ENCODE measurements at places on chromosomes 5 and 9.

GRCh38 chr5:114243972-114244317 lies 117.9 kb upstream of the KCNN2 start:
- DNase-seq = no peak

GRCh38 chr9:100104314-100104713 lies 5.3 kb downstream of the INVS start:
- no peak for DNase-seq

- no peak for DNase-seq
Measured at GRCh38 chr9:101443364-101443771, 7.8 kb upstream of the ALDOB start.

DNA sequence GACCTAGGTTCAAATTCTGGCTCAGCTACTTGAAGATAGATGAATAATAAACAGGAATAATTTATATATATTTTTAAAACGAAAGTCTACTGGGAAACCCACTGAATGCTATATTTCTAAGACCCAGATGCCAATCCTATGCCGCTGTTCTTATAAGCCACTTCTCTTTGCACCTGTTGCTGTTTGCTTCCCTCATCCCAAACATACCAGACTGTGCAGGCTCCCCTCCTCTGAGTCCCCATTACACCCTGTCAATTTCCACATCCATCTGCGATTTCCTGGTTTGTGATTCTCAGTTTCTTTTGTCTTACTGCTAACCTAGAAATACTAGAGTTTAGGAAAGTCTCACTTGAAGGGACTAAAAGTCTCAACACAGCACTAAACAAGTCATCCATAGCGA lies 92.8 kb upstream of the CAST start:
- no peak for DNase-seq

DNA sequence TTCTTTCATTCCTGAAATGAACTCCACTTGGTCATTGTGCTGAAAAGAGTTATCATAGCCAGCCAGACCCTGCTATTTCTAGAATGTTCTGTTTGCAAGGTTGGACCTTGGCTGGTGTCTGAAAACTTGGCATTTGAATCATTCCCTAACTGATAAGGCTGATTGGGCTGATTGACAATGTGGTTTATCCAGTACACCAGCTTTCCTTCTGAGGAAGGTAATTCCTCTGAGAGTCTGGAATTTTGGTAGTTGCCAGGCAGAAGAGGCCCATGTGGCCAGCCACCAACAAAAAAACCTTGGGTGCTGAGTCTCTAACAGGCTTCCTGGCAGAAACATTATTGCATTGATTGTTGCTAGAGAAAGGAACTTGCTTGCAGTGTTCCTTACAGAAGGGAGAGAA lies 15.3 kb downstream of the SEC61B start:
- DNase-seq = no peak

DNA sequence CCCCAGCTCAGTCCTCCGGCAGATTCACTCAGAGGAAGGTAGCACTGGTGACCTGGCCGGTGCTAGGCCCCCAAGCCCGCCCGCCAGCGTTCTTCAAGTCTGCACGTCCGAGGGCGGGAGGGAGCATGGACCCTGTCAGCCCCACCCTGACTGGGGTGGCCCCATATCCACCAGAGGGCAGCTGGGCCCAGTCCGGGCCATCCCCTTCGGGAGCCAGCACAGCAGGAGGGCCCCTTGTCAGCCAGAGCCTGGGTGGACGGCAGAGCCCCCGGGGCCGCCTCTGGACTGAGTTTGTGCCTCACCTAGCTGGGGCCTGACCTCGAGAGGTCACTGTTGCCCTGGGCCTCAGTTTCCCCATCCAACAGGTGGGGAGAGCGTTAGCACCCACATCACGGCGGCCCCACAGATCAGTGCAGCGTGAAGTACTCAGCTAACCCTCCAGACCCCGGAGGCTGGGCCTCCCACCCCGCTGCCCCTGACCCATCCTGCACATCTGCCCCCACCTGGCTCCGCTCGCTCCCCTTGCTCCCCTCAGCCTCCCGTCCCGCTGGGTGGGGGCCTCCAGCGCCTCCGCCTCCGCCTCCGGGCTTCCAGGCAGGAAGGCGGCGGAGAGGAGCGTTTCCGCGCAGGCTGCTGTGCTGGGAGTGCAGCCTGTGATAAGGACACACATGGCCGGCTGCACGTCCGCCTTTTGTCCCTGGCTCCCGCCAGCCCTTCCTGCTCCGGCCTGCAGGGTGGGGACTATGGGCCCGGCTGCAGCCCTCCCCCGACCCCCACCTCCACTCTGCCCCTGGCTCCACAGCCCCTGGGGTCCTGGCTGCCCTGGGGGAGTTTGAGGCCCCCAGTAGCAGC lies 16.6 kb upstream of the EGFL7 start:
- peak; percentile 52 for DNase-seq

GRCh38 chr9:125757834-125758233 lies 10.7 kb downstream of the PBX3 start:
- DNase-seq = no peak

GRCh38 chr9:34185778-34186551 lies 7.1 kb downstream of the UBAP1 start:
- peak; percentile 91 for DNase-seq

- peak; percentile 31 for DNase-seq
Measured at GRCh38 chr9:137482094-137482781, 23.1 kb upstream of the NSMF start.

- no peak for DNase-seq
Measured at GRCh38 chr5:82354543-82354942, 76.4 kb upstream of the RPS23 start.

GRCh38 chr5:123496892-123497291 lies 15.1 kb upstream of the CSNK1G3 start:
- DNase-seq = no peak

- DNase-seq = no peak
Measured at GRCh38 chr9:129677456-129677855, 12.0 kb downstream of the PRRX2 start.

DNA sequence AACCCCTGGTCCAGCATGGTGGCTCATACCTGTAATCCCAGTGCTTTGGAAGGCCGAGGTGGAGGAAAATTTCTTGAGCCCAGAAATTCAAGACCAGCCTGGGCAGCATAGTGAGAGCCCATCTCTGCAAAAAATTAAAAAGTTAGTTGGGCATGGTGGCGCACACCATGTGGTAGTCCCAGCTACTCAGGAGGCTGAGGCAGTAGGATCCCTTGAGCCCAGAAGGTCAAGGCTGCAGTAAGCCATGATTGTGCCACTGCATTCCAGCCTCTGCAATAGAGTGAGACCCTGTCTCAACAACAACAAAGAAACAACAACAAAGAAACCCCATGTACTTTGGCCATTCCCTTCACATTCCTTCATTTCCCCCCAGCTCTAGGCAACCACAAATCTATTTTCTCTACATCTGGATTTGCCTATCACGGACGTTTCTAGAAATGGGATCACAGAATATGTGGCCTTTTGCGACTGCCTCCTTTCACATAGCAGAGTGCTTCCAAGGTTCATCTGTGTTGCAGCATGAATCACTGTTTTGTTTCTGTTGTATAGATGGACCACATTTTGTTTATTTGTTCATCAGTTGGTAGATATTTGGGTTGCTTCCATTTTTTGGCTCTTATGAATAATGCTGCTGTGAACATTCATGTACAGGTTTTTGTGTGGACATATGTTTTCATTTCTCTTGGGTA lies 17.9 kb downstream of the MIGA2 start:
- DNase-seq = no peak

DNA sequence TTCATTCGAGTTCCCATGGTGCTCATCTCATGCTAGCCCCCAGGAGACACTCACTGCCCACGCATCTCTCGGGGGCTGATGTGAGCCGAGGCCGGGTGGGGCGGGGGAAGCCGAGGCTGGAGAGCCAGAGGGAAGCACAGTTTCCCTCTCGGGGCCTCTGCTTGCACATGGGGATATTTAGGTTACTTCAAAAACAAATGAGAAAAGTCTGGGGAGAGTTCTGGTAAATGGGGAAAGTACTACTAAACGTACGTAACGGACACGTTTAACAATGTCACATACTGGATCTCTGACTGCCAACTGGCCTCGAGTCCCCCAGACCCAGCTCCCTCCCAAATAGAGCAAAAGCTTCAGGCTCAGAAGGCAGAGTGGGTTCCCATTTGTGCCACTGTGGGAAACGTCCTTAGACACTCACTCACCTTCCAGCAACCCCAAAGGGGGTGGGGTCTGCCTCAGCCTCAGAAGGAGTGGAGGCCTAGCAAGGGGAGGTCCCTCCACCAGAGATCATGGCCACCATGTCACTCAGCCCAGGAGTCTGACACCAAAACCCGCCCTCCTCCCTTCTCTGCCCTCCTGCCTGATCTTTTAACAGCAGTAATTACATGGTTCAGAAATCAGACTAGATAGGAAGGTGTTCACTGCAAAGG lies 33.8 kb upstream of the NTNG2 start:
- DNase-seq = no peak

DNA sequence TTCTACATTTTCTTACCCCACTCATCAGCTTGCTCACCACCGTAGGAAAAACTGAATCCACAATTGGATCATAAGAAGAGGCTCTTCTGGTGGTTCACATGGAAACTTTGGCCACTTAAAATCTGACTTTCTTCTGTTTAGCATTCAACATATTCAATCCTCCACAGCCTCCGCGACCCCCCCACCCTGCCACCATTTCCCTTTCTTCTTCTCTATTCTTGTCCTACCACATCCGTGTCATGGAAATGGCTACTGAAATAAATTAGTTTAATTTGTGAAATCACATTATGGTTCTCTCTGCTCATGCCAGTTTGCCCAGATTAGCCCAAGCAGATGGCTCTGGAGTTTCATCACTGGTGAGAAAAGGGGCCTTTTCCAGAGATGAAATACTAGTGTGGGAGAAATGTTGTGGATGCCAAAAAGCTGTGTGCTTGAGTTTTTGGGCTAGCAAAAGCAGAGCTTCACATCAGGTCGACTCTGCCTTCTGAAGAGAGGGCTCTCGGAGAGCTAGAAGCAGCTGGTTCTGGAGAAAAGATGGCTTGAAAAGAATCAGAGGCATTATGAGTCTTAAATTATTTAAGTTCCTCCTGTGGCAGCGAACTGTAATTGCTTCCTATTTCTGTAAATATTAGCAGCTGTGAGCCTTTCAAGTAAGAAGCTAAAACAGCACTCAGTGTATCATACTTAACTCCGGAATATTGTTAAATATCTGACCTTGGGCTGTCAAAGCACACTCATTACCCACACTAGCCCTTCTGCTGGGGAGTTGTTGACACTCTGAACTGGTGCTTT lies 107.1 kb downstream of the MAT2B start:
- DNase-seq = no peak

DNA sequence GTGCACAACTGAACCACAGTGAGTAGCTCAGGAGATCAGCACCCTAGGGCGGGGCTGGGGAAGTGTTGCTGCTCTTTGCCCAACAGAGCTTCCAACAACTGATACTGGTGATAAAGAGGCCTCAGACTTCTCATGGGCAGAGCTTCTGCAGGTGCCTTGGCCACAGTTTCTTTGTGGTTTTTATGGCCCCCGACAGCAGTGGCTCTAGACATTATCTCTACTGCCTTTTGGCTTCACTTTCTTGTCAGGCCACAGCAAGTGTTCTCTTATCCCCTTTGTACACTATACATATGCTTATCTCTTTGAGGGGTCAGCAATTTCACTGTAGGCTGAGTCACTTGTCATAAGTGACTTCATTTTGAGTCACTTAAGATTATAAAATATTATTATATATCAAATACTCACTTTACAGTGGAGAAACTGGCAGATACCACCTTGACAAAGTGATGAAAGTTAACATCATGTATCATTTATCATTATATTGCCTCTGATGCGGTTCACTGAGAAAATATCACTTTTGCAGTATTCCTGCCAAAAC lies 90.9 kb upstream of the COX7C start:
- DNase-seq = peak; percentile 97

- no peak for DNase-seq
Measured at GRCh38 chr9:127749090-127749787, 14.1 kb upstream of the TOR2A start.

DNA sequence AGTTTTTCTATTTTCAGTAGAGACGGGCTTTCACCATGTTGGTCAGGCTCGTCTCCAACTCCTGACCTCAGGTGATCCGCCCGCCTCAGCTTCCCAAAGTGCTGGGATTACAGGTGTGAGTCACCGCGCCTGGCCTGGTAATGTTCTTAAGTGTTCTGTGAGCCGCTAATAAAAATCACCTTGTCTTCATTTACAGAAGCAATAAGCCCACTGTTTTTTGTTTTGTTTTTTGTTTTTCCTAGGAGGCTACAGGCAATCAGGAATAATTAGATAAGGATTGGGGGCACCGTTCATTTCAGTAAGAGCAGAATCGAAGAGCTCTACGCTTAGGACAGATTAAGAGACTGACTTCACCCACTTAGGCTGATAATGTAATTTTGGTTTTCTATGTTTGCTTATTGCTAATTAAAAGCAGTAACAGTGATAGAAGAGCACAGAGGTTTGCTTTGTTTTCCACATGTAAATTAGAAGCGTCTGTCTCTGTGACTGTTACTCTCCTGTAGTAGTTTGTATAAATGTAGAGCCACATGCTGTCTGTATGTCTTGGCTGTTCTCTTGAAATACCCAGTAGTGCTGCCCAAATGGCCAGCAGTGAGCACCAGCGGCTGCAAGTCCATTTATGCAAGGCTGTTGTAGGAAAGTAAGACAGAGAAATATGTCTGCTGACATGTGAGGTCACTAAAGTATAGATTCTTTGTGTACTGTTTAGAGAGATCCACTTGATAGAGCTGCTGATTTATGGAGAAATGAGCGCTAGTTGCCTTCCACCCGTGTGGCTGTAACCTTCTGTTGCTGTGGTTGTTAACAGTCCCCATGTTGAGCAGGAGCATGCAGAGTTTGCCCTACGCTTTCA lies 30.5 kb downstream of the TRIO start:
- DNase-seq = peak; percentile 21

- no peak for DNase-seq
Measured at GRCh38 chr9:99071313-99072039, 33.4 kb upstream of the TGFBR1 start.

- DNase-seq = no peak
Measured at GRCh38 chr9:124457887-124458431, 7.7 kb downstream of the ADGRD2 start.

- DNase-seq = no peak
Measured at GRCh38 chr5:139131465-139131864, 66.7 kb downstream of the SIL1 start.

GRCh38 chr9:131704141-131704983 lies 35.5 kb downstream of the RAPGEF1 start:
- DNase-seq = no peak

- no peak for DNase-seq
Measured at GRCh38 chr5:66338828-66339227, 194.7 kb downstream of the SREK1 start.

DNA sequence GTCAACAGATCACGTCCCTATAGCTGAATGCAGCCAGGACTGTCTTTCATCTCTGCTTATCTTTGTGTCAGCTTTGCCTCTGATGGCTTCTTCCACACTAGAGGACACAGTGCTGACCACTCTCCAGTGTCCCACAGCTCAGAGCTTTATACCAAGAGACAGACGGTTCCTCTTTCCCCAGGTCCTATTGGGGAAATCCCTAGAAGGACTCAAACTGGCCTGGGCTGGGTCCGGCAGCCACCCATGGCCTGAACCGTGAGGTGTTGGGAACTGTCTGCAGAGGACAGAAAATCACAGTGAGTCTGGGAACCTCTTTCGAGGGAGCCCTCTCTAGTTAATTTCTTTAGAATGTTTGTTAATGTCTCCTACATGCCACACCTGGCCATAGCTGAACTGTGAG lies 68.3 kb upstream of the SHB start:
- DNase-seq = no peak

- DNase-seq = no peak
Measured at GRCh38 chr5:42235241-42235640, 188.0 kb upstream of the GHR start.
